ENCODE measurements at places on chromosomes 7 and 10.
A peak's percentile ranks its signal among the peaks of the same experiment; 100 is the strongest.

DNA sequence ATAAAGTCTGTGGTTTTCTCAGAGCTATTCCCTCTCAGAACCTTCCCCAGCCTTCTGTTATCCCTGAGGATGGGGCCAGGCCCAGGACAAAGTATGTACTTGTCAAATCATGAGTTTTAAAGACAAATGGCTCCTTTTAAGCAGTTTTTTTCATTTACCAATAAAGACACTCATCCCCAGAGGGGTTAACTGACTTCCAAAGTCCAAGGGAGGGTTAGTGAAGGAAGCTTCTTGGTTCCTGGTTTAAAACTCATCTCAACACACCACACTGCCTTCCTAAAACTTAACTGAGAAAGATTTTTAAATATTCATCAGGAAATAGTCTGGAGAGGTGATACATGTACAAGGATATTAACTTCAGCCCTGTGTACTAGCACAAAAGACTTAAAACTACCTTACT is 15.9 kb downstream of the NMT2 start:
- DNase-seq: no peak

DNA sequence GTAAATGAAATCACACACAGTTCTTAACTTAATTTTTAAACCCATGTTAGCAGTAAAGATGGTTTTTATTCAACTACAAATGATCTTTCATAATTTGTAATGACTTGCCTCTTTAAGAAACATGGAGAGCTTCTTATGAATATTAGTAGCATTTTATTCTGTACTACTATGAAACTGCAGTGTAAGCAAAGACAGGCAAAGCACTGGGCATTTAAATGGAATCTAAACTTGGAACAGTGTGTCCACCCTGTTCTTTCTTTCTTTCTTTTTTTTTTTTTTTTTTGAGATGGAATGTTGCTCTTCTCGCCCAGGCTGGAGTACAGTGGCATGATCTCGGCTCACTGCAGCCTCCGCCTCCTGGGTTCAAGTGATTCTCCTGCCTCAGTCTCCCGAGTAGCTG is 740.4 kb upstream of the IGFBP3 start:
- no peak for DNase-seq

DNA sequence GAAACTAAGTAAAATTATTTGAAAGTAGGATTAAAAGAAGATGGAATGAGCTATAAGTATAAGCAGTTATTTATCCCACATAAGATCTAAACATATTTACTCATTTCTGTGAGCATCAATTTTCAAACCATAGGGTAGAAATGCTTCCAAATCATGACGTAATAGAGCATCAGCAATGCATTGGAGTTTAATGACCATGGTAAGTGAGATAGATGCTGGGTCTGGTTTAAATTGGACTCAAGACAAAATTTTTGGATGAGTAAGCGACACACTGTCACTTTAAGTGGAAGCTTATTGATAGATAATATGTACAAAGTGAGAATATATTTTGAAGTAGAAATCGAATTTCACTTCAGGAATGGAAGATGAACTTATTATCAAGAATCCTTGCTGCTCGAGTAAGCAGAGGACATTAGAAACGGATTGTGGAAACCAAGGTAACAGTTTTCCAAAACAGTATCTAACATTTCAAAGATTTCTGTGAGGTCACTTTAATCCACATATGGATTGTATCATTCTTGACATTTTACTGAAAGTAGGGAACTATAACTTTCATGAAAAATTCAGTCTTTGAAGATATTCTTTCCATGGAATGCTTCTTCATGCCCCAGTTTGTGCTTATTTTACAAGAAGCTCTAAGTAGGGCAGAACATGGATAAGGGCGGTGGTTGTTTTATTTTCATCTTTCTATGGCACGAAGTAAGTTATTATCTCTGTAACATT is 85.8 kb downstream of the AGMO start:
- no peak for DNase-seq

GRCh38 chr7:105913947-105914346 is 37.5 kb upstream of the ATXN7L1 start:
- DNase-seq: no peak

- DNase-seq: peak; percentile 58
Measured at GRCh38 chr7:116210345-116211005, at the start of gene TES. Gene TES, plus strand, starts transcription at chr7:116210539. Its CDS starts 169 bp downstream, at chr7:116210708.

- DNase-seq: no peak
Measured at GRCh38 chr7:150860291-150860977, 8.1 kb downstream of the AOC1 start.

GRCh38 chr10:70838270-70838805 is 22.6 kb downstream of the SGPL1 start:
- no peak for DNase-seq

GRCh38 chr7:114081606-114082425 is 163.0 kb upstream of the PPP1R3A start:
- DNase-seq: no peak

DNA sequence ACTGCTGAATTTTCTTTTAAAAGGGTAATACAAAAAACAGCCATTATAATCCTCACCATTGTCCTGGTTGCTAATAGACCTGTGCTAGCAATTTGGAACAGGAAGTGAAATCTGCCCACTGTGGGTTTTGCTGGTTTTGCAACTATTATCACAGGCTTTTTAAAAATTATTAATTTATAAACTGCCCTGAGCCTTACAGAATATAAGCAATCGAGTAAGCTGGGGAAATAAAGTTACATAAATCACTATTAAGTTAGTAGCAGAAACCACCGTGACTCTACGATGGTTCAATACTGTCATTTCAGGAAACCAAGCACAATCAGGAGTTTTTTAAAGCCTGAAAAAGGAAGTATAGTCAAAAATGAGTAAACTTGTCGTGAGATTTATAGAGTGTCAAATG is 62.3 kb downstream of the TMEM26 start:
- DNase-seq: no peak

GRCh38 chr7:6250364-6250833 is 22.0 kb downstream of the CYTH3 start:
- no peak for DNase-seq

DNA sequence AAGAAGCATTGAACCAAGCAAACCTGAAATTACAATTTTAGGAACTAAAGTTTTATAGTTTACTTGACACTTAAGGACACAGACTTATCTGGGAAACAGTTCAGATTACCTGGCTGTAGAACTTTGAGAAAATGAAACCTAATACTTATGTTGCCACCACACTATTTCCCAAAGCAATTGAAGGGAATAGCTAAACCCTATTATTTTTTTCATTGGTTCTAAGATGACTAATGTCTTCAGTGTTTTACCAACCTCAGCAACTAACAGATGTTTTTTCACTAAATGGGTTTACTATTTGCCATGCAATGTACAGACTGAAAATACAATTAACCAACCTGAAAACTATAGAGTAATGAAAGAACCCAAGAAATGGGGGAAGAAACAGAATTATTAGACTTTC is 689.6 kb downstream of the SORCS1 start:
- no peak for DNase-seq

DNA sequence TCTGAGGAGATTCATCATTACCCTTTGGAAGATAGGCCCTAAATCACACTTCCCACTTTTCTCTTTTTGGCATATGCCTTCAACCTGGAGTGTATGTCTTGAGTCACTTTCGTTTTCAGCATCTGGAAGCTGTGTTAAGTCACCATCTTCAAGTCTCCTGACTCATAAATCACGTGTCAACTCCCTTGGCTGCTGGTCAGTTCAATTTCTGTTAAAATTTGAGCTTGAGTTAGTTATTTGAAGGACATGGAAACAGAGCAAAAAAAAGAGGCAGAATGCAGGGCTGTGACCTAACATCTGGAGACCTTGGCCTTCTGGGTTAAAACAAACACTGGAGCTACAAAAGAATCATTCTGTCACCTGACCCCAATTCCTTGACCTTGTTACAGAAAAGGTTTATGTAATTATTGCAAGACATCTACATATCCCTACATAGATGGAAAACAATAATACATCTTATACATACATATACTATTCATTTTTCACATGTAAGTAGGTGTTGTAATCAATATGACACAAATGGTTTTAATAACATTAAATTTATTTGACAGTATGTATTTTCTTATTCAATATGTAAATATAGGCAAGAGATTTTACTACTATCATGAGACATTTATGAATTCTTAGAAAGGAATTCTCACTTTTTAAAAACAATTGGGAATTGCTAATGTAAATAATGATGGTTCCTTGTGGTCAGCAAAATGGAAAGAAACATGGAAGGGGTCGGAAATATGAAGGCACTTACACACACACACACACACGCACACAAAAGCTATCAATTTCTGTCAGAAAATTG is 169.7 kb upstream of the PHYHIPL start:
- no peak for DNase-seq

GRCh38 chr7:98137826-98138151 is 31.1 kb downstream of the LMTK2 start:
- no peak for DNase-seq

DNA sequence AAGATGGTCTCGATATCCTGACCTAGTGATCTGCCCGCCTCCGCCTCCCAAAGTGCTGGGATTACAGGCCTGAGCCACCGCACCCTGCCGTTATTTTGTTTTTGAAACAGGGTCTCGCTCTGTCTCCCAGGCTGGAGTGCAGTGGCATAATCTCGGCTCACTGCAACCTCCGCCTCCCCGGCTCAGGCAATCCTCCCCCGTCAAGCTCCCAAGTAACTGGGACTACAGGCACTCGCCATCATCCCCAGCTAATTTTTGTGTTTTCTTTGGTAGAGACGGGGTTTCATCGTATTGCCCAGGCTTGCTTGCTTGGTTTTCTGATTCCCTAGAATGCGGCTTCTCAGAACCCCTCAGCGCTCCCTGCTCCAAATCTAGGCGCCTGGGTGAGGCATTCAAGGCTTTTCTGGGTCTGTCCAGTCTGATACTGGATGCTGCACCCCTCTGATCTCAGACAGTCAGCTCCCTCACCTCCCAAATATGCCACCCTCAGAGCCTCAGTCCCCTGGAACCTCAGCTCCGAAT is 1.3 kb downstream of the TFR2 start:
- DNase-seq: no peak

DNA sequence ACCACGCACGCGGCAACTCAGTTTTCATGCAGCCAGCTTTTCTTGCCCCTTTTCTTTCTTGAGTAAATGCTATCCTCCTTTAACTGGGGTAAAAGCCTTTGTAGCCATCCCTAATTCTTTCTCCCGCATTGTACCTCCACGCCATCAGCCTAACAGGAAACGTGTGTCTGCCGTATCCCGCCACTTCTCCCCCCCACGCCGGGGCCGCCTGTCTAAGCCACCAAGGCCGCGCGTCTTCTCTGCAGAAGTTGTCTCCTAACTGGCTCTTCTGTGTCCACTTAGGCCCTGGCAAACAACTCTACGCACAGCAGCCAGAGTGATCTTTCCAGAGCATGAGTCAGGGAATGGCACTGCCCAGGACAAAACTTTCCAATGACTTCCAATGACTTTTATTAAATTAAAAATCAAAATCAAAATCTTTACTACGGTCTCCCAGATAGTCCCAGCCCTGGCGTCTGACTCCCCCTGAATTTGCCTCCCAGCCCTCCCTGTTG is 74.6 kb downstream of the XRCC2 start:
- no peak for DNase-seq

GRCh38 chr10:95253007-95253406 is 37.8 kb downstream of the PDLIM1 start:
- no peak for DNase-seq

- DNase-seq: no peak
Measured at GRCh38 chr10:116545756-116546155, at the start of gene PNLIP. Gene PNLIP, plus strand, starts transcription at chr10:116545931. Its CDS starts 162 bp downstream, at chr10:116546093.

DNA sequence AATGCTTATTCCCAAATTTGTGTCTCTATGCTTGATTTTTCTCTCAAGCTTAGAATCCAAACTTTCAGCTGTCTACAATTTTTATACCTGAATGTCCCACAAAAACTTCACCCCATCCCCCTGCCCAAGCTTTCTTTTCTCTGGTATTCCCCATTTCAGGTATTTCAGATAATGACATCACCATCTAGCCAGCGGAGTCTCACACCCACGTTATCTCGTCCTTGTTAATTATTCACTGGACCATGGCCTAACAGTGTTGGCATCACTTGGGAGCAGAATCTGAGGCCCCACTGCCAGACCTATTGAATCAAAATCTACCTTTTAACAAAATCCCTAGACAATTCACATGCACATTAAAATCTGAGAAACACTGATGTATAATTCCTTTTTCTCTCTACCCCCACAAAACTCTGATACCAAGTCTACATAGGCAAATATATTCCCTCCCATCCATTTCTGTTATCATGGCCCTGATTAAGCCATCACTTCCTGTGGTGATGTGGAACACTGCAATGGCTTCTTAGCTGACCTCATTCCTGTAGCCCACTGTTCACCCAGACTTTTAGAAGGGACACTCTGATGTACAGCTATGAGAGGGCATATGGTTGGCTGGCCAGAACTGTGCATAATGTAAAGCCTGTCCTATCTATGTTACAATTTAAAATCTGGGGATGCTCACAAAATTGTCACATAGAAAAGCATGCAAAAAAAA is 31.4 kb downstream of the ZNF438 start:
- DNase-seq: no peak

DNA sequence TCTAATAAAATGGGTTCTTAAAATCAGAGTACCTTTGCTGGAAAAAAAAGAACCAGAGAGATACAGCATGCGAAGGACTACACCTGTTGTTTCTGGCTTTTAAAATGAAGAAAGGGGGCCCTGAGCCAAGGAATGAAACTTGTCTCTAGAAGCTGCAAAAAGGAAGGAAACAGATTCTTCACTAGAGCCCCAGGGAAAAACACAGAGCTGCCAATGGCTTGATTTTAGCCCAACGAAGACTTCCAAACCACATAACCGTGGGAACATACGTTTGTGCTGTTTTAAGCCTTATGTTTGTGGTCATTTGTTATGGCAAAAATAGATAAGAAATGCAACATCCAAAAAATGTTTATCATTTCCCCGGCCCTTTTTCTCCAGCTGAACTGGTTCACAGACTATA is 780.0 kb downstream of the SORCS1 start:
- DNase-seq: no peak

- no peak for DNase-seq
Measured at GRCh38 chr10:86064219-86064618, 302.4 kb downstream of the GRID1 start.

DNA sequence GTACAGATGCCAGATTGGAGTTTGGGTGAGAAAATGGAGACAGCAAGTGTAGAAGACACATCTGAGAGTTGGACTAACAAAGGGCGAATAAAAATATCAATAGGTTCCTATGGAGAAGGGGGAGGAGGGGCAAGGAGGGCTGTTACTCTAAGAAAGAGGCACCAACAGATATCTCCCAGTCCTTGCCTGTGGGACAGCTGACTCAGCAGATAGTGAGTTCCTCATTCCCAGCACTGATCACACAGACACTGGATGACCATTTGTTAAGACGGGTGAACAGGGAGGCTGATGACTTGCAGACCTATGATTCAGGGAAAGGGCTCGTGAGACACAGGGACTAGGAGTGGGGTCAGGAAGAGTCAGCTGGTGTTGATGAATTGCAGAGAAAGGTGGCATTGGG is 5.7 kb upstream of the PRR15 start:
- no peak for DNase-seq
